ENCODE measurements at places on chromosomes 1 and 21. TPM values are rescaled to one million over a fixed set of nuclear protein-coding genes. Genes with fewer than 3 reads are reported as not detected.
A peak's percentile ranks its signal among the peaks of the same experiment; 100 is the strongest.

DNA sequence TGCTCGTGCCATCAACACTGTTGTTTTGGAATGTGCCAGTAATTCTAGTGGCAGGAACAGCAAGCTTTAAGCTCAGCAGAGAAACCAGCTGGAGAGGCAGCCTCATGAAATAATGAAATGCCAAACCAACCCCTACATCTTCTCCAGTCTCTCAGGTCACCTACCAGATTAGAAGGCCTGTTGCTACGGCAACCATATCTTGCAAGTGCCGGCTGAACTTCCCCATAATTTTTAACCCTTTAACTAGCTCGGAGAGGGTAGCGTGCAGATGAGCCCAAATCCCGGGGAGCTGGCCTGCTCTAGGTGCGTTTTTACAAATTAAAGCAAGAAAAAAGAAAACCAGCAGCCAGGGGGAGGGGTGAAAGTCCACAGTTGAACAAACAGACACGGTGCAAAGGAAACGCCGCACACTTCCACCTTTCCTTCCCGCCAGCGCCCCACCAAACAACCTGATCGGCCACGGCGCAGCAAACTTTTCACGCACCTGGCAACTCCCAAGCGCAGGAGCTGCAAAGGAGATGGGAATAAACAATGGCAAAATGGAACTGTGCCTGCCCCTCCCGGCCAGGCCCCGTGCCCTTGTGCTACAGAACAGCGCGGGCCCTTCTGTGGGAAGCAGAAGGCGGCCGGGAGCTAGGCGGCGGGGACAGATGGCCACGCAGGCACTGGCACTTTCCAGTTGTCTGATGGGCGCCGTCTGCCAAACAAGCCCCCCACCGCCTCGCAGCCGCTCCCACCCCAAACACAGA, 50.1 kb downstream of the SSBP3 start:
- H3K27ac ChIP-seq: no peak overlapping the region
- no peaks in the 10 kb centered on the region for H3K4me1 ChIP-seq
- H3K4me3 ChIP-seq: no peak overlapping the region

DNA sequence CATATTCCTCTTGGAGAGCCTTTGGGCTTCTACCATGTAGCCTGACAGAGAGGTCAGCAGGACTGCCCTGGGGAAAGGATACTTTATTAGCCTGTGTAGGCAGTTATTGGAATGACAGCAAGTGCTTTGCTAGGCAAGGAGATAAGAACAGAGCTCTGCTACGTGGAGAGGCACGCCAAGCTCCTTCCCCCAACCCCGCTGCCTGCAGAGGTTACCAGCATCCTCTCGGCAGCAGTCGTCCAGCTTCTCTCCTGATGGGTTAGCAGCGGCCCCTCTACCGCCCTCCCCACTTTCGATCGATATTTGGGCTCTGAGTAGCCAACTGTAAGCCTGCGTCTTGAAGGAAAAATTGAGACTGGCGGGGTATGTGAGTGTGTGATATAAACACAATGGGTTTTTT, 122.3 kb downstream of the DHRS3 start:
- no peaks in the 10 kb centered on the region for H3K36me3 ChIP-seq
- no peak overlapping the region for H3K27ac ChIP-seq
- H3K4me3 ChIP-seq: no peak overlapping the region
- H3K27me3 ChIP-seq: no peaks in the 10 kb centered on the region
- H3K4me1 ChIP-seq: no peaks in the 10 kb centered on the region

DNA sequence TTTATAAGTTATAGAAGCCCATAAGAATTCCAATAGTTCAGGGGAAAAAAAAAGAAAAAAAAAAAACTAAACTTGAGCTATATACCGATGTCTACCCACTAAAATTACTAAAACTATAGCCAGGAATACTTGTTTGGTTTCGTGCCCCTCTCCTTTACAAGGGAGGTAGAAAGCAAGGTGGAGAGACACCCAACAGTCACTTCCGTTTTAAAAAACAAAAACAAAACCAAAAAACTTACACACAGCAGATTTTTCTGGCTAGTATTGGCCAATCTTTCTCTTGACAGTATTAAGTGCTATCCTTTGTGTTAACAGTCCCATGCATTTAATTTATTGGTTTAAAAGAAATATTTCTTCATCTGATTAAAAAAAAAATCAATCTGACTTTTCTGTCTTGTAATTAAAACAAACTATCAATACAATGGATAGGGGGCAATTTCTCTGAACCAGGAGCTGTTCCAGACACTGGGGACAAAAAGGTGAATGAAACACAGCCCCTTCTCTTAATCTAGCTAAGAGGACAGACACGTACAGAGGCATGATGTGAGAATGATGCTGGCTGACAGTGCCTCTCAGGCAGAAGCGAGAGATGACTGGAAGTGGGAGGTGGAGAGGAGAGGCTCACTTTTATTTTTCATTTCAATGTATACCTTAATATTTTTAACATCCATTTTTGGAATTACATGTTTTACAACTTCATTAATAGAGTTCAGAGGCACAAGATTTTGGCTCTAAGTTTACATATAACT, 214.8 kb downstream of the RERE start:
- H3K4me3 ChIP-seq: no peak overlapping the region
- no peaks in the 10 kb centered on the region for H3K36me3 ChIP-seq
- no peaks in the 10 kb centered on the region for H3K4me1 ChIP-seq
- H3K27ac ChIP-seq: no peak overlapping the region
- H3K27me3 ChIP-seq: no peaks in the 10 kb centered on the region

DNA sequence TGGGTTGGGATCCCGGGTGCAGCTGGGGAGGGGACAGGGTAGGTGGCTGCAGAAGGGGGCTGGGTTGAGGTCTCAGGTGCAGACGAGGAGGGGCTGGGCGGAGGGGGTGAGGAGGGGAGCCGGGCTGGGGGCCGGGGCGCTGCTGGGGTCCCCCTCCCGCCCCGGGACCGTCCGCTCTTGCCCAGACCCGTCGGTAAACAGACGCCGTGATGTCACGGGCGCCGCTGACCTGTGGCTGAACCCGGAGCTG, 22.3 kb downstream of the DHRS3 start:
- H3K27ac ChIP-seq: no peak overlapping the region
- no peak overlapping the region for H3K4me3 ChIP-seq
- H3K36me3 ChIP-seq: no peaks in the 10 kb centered on the region
- DNase-seq: no peak

GRCh38 chr21:8998946-8999681, 1522.3 kb upstream of the TPTE start:
- H3K4me1 ChIP-seq: no peaks in the 10 kb centered on the region
- H3K36me3 ChIP-seq: no peaks in the 10 kb centered on the region
- no peak overlapping the region for H3K4me3 ChIP-seq
- H3K27ac ChIP-seq: no peak overlapping the region
- no peaks in the 10 kb centered on the region for H3K27me3 ChIP-seq
- no peak for DNase-seq

- H3K27me3 ChIP-seq: no peaks in the 10 kb centered on the region
- H3K4me1 ChIP-seq: no peaks in the 10 kb centered on the region
- no peaks in the 10 kb centered on the region for H3K36me3 ChIP-seq
Observed at GRCh38 chr1:79197421-79197820, 190.9 kb upstream of the ADGRL4 start.

DNA sequence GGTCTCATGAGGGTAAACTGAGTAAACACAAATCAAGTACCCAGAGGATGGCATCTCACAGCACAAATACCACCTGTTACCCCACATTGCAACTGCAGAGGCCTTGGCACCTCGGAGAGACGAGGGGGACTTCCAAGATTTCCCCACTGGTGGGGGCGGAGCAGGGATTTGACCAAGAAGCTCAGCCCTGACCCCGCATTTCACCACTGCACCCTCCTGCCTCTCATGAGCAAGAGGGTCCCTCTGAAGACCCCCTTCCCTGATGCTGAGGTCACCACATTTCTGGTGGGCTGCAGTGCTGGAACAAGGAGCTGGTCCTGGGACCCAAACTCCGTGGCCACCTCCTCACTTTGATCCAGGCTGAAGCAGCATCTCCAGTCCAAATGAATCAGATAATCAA, 342.4 kb downstream of the NPHP4 start:
- peaks cover 27% of the 10 kb centered on the region for H3K4me1 ChIP-seq
- no peaks in the 10 kb centered on the region for H3K36me3 ChIP-seq
- H3K27me3 ChIP-seq: no peaks in the 10 kb centered on the region
- H3K27ac ChIP-seq: no peak overlapping the region
- no peak for DNase-seq
- no peak overlapping the region for H3K4me3 ChIP-seq

GRCh38 chr1:39287541-39287940, 83.0 kb downstream of the MACF1 start:
- H3K4me3 ChIP-seq: no peak overlapping the region
- no peak for DNase-seq
- H3K27me3 ChIP-seq: no peaks in the 10 kb centered on the region
- no peaks in the 10 kb centered on the region for H3K4me1 ChIP-seq
- H3K27ac ChIP-seq: no peak overlapping the region

- no peaks in the 10 kb centered on the region for H3K4me1 ChIP-seq
- no peak overlapping the region for H3K4me3 ChIP-seq
- no peaks in the 10 kb centered on the region for H3K36me3 ChIP-seq
- no peak for DNase-seq
- H3K27ac ChIP-seq: no peak overlapping the region
- peaks cover 12% of the 10 kb centered on the region for H3K27me3 ChIP-seq
Observed at GRCh38 chr1:26060832-26061574, 6.4 kb downstream of the TRIM63 start.

DNA sequence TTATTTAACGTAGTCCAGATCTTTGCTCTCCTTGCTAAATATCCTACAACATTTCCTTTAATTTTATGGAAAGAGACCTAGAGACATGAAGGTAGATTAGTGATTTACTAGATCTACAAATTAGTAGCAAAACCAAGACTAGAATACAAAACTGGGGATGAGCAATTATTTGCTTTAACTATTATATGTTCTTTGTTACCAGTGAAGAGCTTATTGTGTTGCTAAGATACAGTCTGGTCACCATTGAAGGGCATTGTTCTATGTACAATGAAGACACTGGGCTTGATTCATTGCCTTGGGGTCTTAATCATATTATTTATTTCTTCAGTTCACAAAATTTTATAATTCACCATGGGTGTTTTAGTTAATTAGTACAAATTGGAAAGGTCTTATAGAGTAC, 88.3 kb downstream of the S1PR1 start:
- no peaks in the 10 kb centered on the region for H3K27me3 ChIP-seq
- no peak overlapping the region for H3K4me3 ChIP-seq
- no peaks in the 10 kb centered on the region for H3K36me3 ChIP-seq
- H3K4me1 ChIP-seq: no peaks in the 10 kb centered on the region
- no peak overlapping the region for H3K27ac ChIP-seq

GRCh38 chr1:198018529-198018928, 101.4 kb downstream of the LHX9 start:
- H3K4me1 ChIP-seq: peaks cover 14% of the 10 kb centered on the region
- H3K36me3 ChIP-seq: no peaks in the 10 kb centered on the region
- peak; percentile 97 for DNase-seq
- no peak overlapping the region for H3K4me3 ChIP-seq
- H3K27me3 ChIP-seq: no peaks in the 10 kb centered on the region

DNA sequence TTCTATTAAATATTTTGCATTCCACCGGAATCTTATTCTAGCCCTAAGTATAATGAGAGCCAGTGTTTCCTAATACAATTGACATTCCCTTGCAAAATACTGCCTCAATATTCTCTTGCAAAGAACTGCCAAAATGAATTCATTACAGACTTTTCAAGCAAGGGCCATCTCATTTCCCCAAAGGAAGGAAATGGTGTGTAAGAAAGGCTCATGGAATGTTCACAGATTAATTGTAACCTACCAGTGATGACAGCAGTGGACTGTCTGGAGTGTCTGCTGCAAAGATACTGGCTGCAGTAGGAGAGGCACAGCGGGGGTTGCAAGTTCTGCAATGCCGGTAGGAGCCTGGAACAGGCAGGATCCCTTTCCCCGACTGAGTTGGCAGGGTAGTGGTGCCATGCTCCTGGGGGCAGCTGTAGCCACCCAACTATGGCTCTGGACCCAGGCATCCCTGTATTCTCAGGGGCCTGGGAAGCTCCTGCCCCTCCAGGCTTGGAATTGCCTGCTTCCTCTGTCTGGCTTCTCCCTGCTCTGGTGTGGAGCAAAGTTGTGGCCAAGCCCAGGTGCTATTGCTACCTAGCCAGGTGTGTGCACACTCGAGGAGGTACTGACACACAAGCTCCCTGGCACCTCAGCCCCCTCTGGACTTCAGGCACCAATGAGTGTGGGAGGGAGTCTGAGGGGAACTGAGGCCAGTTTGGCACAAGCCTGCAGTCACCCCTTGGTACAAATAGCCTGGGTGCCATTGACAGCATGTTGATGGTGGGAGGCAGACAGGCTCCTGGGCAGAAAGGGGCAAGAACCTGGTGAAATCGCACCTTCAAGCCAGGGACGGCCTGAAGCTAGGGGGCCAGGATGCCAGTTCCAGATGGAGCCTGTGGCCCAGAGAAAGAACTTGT, 1371.0 kb downstream of the KCNT2 start:
- no peaks in the 10 kb centered on the region for H3K27me3 ChIP-seq
- H3K4me3 ChIP-seq: no peak overlapping the region
- no peak for DNase-seq

Gene SMG7
- 27.5 TPM for polyA plus RNA-seq

Gene AMY1C
- polyA plus RNA-seq: not detected

Gene OLFML2B
- not detected for polyA plus RNA-seq

Gene MRAP
- polyA plus RNA-seq: not detected

Gene CCDC27
- not detected for polyA plus RNA-seq

Gene C1QB
- polyA plus RNA-seq: not detected

Gene PALMD
- polyA plus RNA-seq: 5.8 TPM

Gene LAMTOR2
- 96.0 TPM for polyA plus RNA-seq

Gene FCAMR
- not detected for polyA plus RNA-seq

Data from keratinocyte (primary cell).